Activated gamma-delta T cell treated with Interleukin-2 at 50 U/mL for 16 hours (primary cell): ENCODE measurements at places on chromosomes 6 and 20.

DNA sequence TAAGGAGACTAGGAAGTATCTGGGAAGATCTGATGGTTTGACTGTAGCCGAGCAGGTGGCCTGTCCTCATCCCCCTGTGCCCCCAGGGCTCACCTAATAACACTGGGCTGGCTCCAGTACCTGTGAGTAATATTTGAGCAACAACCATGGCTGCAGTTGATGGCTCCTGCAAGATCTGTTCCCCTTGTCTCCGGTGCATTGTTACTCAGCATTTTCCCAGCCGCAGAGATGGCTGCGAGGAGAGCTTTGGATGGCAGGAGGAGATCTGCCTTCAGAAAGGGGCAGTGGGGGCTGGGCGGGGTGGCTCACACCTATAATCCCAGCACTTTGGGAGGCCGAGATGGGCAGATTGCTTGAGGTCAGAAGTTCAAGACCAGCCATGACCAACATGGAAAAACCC lies 39.3 kb downstream of the PTK7 start:
- no peak for DNase-seq

- no peak for DNase-seq
Observed at GRCh38 chr6:63789699-63790098, 154.1 kb downstream of the PHF3 start.

- DNase-seq: no peak
Observed at GRCh38 chr20:35004051-35004725, 48.5 kb downstream of the MYH7B start.

GRCh38 chr20:37331060-37331857 lies 14.7 kb upstream of the SRC start:
- no peak for DNase-seq

DNA sequence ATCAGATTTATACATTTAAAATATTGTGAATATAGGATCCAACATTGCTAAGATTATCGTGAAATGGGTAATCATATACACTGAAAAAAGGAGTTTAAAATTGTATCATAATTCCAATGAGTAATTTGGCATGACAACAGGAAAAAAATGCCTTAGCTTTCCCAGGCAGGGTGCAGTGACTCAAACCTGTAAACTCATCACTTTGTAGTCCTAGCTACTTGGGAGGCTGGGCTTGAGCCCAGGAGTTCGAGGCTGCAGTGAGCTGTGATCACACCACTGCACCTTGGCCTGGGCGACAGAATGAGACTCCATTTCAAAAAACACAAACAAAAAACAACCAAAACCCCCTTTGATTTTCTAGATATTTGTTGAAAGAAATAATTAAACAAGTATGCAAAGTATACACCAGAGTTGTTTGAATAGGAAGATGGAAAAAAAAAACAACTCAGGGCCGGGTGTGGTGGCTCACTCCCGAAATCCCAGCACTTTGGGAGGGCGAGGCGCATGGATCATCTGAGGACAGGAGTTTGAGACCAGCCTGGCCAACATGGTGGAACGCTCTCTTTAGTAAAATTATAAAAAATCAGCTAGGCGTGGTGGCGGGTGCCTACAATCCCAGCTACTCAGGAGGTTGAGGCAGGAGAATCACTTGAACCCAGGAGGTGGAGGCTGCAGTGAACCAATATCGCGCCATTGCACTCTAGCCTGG lies 98.7 kb downstream of the TRERF1 start:
- no peak for DNase-seq

GRCh38 chr20:17797161-17797560 lies 97.4 kb downstream of the BANF2 start:
- no peak for DNase-seq
